ENCODE measurements at places on chromosomes 5 and 9.

DNA sequence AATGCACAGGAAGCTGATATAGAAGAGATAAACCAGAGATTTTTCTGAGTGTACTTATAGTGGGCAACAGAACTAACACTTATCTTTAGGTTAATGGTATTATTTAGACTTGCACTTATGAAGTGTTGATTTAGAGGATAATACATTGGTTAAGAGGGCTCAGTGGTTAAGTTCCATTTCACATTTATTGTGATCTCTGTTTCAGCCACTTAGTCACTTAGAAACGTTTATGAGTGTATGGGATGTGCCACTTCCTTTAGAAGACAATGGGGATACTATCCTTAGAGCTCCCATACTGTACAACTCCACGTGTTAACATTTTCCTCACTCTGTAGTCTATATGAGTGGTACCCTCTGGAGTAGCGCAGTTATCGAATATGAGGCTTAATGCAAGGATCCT lies 57.5 kb downstream of the PIP5K1B start:
- DNase-seq: no peak

- DNase-seq: no peak
These were observed 37.5 kb upstream of the TIFAB start for GRCh38 chr5:135489466-135490244.

DNA sequence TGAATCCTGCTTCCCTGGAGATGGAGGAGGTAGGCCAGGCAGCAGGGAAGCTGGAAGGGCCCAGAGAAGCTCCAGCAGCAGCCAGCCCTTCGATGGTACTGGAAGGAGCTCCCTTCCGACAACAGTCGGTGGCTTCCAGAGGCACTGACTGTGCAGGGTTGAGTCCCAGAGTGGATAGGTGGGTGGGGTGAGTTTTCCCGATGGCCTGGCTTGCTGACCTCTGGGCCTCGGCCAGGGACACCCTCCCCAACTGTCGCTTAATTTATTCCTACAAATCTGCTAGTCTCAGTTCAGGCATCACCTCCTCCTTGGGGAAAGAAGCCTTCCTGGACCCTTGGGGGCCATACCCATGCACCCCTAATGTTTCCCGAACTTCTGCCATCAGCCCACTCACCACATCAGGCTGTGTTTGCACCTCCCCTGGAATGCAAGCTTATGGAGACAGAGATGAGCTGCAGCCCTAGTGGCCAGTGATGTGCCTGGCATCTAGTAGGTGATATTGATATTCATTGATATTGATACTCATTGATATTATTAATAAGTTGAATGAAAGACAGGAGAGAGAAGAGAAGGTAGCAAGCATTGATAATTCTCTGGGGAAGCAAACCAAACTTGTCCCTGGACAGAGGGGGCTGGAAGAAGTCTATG lies 104.6 kb upstream of the BOD1 start:
- no peak for DNase-seq

GRCh38 chr9:127133739-127134167 lies 11.3 kb upstream of the ANGPTL2 start:
- DNase-seq: no peak

- no peak for DNase-seq
These were observed 359.8 kb downstream of the ARL15 start for GRCh38 chr5:53950621-53951020.

DNA sequence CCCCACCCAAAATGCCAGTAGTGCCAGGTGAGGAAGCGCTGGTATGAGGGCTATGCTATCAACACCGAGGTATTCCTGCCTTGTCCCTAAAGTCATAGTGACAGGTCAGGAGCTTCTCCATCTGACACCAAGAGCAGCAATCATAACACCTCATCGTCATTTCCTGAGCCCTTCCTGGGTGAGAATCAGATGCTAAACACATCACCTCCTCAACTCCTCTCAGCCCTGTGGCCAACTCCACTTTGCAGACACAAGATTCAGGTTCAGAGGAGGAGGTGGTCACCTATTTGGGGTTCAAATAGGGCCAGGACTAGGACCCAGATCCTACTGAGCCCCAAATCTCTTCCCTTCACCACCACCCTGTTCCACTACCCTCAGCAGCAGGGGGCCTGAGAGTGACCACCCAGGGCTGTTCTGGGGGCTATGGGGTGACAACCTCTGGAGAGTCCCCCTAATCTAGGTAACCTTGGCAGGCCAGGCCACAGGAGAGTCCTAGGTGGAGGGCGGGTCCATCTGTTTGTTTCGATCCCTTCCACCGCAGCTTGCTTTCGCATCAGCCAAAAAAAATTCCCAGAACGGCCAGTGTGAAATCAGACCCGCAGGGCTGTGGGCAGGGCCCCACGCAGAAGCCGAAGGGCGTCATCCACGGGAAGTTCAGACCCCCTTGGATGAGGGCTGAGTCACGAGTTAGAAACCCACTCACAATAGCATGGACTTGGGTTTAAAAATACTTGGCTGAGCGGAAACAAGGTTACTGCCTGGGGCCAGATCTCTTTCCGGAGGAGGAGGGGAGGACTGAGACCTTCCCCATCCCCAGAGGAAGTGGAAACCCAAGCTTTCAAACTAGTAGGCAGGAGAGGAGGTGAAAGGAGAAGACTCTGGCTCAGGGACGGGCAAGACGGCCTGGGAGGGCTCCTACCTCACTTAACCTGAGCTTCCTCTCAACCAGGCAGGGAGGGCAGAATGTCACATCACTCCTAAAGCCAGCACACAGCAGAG lies 8.7 kb downstream of the STK10 start:
- DNase-seq: peak; percentile 30

DNA sequence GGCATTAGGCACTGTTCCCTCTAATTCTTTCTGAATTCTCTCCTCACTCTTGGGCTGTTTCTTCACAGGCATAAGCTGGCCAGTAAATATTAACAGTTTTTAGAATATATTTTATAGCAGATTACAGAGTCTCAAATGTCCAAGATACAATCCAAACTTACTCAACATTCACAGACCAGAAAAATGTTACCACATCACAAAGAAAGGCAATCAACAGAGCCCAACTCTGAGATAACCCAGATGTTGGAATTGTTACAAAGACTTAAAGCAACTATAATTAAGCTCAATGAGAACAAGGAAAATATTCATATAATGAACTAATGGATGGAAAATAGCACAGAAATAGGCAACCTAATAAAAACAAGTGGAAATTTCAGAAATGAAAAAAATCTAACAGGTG lies 401.1 kb upstream of the RGMB start:
- no peak for DNase-seq

DNA sequence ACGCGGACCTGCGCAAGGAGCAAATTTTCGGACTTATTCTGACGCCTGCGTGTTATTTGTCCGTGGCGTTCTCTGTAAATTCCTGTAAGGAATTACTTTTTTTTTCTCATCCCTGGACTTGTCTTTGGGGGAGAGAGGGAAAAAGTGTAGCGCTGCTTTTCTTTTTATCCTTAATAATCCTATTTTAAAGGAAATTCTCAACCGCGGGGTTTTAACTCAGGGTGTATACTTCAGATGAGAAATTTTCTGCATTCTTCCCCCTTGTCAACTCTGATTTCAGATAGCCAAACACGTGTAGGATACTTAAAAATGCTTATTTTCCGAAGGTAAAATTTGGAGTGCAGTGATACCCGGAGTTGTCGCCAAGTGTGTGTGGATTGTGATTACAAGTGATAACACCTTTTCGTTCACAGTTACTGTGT lies 853 bp downstream of the DCP2 start:
- no peak for DNase-seq

- no peak for DNase-seq
These were observed 543 bp upstream of the ANKRD33B start for GRCh38 chr5:10563110-10563944.

All from activated naive CD4-positive, alpha-beta T cell (primary cell).